ENCODE measurements at places on chromosomes 12 and 14.

DNA sequence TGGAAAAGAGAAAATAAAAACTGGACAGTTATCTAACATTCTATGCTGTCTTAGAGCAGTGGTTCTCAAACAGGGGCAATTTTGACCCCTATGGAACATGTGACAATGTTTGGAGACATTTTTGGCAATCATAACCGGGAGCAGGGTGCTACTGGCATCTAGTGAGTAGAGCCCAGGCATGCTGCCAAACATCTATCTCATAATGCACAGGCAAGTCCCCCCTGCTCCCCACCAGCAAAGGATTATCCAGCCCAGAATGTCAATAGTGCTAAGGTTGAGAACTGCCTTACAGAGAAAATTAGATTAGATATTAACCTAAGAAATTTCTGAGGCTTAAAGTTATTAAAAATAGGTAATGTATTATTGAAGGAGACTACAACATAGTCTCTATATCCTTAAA, 22.9 kb upstream of the CATSPERB start:
- no peak for DNase-seq

DNA sequence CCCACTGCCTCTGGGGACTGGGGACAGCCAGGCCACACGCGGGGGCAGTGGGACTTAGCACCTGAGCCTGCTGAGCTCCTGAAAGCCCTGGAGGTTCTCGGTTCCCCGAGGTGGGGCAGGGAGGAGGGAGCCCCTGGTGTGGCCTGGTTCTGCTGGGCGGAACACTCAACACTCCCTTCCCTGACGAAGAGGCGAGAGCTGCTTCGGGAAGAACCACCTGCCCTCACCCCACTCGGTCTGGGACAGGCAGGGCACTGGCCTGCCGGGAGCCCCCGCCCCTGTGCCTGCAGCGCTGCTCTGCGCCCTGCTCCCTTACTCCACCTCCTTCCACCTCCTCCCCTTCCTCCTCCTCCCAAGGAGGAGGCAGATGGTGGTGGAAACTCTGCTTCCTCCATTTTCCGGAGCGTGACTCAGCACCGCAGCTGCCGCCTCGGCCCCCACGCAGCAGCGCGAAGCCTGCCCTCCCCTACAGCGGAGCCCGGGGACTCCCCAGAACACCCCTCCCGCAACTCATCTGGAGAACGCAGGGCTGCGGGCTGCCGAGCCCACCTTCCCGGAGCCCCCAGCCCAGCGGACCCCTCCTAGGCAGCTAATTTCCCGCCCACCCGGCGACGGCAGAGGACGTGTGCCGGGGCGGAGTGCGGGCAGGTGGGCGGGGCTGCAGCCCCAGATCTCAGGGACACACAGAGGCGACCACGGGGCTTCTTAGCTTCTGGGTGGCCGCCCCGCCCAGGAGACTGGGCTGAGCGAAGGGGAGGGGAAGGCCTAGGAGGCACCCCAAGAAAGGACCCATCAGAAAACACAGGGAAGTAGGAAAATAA, 11.7 kb upstream of the INF2 start:
- peak; percentile 91 for DNase-seq

- DNase-seq: no peak
These were observed 104.7 kb downstream of the VEZT start for GRCh38 chr12:95322326-95322725.

GRCh38 chr12:117309276-117309925, 52.0 kb downstream of the NOS1 start:
- DNase-seq: no peak

GRCh38 chr12:6383572-6384498, at the start of gene LTBR:
LTBR (plus strand) TSS chr12:6384162; CDS start chr12:6384359, 197 bp downstream.
- no peak for DNase-seq

- DNase-seq: no peak
These were observed 394.8 kb downstream of the LRFN5 start for GRCh38 chr14:42001431-42001830.

DNA sequence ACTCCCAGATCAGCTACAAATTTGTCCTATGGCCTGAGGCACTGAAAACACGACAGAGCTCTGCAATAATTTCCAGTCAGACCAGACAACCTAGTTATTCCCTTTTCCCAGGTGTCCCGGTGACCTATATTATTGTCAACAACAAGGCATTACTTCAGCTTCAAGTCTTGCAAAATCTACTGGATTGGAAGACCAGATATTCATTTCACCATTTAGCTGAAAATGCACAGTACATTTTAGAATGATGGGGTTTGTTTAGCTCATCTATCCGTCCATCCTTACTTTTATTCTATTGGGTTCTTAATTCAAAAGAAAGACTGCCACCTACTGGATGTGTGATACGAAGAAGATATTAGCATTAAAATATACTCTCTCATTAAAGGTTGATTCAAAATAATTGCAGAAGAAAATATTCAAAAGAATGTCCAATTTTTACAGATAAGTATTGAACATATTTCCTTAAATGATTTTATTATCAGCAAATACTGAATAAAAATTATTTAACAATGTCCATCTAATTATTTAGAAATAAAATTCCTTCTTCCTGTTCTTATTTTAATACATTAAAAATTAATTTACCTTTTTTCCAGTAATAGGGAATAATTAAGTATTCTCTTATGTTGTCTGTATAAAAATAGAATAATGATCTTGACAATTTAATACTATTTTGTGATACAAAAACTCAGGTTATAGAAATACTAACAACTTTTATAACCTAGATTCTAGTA, 244.9 kb upstream of the LRIG3 start:
- DNase-seq: no peak
